ENCODE measurements at places on chromosomes 4 and X. TPM values are rescaled to one million over a fixed set of nuclear protein-coding genes. Genes with fewer than 3 reads are reported as not detected.

DNA sequence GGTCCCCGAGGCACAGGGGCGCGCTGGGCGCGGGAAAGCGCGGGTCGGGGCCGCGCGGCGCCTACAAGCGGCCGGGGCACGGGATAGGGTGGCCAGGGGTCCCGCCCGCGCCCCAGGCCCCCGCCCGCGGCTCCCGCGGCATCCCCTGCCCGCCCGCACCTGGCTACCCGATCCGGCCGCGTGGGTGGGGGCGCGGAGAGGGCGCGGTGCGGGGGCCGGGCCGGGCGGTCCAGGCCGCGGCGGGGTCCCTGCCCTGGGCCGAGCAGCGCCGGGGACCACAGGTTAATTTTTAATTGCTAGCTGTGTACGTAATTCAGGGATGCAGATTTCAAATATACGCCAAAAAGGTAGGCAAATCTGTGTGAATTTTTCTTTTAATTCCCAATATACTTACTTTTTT, 44.3 kb upstream of the FAM47C start:
- DNase-seq: no peak

- DNase-seq: no peak
Measured at GRCh38 chrX:149283853-149284252, 221.3 kb downstream of the IDS start.

DNA sequence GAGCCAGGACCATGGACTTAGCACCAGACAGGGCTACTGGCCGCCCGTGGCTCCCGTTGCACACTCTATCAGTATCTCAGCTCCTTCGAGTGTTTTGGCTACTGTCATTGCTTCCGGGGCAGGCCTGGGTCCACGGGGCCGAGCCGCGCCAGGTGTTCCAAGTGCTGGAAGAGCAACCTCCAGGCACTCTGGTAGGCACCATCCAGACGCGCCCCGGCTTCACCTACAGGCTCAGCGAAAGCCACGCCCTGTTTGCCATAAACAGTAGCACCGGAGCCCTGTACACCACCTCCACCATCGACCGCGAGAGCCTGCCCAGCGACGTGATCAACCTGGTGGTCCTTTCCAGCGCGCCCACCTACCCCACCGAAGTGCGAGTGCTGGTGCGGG, 1.6 kb downstream of the FAT4 start:
- no peak for DNase-seq

DNA sequence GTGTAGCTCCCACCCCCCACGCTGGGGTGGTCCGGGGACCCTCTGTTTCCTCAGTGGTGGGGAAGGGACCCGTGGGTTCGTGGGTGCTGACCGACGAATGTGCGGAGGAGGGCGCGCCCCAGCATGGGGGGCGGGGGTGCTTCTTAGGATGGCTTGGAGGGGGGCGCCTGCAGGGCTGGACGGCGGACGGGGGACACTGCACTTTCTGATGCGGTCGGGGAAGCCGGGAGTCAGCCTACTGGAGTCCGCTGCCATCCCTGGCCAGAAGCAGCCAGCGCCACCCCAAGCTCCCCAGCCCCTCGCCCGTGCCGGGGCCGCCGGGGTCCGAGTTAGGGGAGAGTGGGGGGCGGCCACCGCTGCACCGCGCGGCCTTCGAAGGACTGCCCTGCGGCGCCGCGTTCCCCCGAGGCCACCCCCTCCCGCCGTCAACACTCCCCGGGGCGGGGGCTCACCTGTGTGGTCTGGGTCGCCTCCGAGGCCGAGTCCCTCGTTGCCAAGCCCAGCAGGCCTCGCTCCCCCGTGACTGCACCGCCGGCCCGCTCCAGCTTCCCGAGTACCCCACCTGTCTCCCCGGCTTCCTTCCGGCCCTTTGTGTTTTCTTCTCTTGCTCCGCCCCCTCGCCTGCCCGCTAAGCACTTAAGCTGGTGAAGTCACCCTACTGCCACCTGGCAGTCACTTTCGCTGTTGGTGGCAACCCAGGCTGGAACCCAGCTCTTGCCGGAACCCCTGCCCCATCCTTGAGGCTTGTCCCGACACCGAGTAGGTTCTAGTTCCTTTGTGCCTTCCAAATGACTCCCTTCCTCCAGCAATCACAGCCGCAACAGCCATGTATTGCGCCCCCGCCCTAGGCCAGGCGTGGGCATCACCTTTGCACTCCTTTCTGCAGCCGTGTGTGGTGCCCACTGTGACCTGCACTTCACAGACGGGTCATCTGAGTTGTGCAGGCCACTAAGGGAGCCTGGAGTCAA, at the start of gene OCIAD2:
OCIAD2 (minus strand) TSS at position 569 of the 968 bp plus-strand sequence. CDS start 2,225 bp downstream, outside the sequence.
- no peak for DNase-seq

- DNase-seq: no peak
Measured at GRCh38 chr4:74018771-74019170, 19.7 kb downstream of the CXCL3 start.

DNA sequence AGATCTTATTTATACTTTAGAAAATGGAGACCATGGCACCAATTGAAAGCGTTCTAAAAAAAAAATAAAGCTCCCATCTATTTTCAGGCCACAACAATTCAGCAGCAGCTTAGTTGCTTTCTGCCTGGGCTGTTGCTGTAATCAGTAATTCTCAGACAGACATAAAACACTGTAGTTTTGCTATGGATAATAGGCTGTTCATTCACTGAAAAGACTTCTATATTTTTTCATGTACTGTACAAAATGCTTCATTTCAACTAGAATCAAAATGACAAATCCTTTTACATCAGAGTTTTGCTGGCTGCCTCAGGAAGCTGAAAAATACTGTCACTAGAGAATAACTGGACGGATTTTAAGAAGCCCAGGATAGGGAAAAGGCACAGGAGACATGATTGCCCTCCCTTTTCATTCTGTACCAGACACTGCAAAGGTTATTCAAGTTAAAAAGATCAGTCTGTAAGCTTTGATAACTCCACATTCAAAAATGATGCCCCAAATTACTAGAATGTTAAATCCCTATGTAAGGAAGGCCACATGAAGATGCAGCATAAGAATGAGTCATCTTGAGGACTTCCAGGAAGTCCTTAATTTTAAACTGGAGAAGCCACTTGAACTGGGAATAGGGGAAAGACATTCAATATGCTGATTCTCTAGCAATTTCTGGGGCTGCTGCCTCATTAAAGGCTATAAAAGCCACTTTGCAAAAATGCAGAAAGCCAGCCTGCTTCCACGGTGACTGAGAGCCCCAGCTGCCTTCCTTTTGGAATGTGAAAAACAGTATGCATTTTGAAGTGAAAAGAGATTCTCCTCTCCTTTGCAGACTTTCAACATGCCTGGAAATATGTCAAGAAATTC, 403.2 kb upstream of the RASGEF1B start:
- DNase-seq: no peak

GRCh38 chr4:169117591-169118081, 107.6 kb upstream of the CBR4 start:
- peak; percentile 91 for DNase-seq

DNA sequence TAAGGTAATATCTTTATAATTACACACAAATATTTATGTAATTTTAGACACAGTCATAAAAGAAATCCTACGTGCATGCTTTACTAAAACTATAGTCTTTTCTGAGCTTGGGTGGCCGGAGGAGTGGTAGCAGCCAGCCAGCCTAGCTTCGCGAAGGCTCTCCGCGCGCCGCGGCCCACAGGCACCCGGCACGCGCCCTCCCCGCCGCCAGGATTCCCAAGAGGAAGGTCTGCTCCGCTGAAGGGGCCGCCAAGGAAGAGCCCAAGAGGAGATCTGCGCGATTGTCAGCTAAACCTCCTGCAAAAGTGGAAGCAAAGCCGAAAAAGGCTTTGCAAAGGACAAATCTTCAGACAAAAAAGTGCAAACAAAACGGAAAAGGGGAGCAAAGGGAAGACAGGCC, 8.7 kb upstream of the PJA1 start:
- DNase-seq: no peak

- peak; percentile 12 for DNase-seq
Measured at GRCh38 chrX:139429913-139430312, 100.6 kb upstream of the F9 start.

SSX2 gene
- total RNA-seq: not detected

GAGE12F gene
- not detected for total RNA-seq
